ENCODE measurements at places on chromosomes 13 and 19.
A peak's percentile ranks its signal among the peaks of the same experiment; 100 is the strongest.

DNA sequence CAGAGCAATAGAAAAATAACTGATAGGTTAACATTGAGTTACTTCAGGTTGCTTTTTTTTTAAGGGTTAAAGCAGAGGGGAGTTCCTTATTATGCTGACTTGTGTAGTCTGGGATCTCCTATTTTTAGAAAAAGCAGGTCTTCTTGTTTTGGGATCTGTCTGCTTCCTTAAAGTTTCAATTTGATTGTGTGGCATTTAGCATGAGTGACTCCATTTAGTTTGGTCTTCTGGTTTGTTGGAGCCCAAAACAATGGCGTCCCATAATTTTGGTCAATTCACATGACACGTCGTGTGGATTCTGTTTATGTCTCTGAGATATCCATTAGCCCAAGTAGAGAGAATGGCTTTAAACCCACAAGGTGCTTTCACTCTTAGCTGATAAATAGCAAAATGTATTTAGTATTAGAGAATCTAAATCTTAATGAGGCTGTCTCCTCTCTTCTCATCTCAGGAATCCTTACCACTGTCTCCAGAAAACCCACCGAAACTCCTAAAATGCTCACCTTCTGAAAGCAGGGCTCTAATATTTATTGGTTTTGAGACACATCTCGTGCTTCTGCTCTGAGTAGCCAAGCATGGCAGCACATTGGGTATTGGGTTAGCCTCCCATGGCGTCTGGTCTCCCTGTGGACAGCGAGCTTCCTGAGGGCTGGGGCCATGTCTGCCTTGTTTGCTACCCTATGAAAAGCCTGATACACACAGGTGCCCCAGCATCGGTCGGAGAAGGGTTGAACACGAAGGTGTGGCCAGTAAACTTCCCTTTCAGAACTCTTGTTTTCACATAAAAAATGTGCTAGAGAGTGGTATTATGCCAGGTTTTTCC is 67.2 kb upstream of the GPR183 start:
- DNase-seq, result no peak

DNA sequence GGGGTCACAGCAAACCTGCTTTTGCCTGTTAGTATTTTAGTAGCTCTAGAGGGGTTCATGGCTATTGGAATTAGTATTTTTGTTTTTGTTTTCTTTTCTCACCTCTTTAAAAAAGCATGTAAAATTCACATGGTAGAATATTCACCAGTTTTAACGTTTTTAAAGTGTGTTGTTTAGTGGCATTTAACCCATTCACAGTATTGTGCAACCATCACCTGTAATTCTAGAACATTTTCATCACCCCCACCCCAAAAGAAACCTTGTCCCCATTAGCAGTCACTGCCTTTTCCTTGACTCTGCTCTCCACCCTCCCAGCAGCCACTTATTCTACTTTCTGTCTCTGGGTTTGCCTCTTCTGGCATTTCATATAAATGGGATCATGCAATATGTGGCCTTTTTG is 39.8 kb downstream of the GATAD2A start:
- no peak for DNase-seq

DNA sequence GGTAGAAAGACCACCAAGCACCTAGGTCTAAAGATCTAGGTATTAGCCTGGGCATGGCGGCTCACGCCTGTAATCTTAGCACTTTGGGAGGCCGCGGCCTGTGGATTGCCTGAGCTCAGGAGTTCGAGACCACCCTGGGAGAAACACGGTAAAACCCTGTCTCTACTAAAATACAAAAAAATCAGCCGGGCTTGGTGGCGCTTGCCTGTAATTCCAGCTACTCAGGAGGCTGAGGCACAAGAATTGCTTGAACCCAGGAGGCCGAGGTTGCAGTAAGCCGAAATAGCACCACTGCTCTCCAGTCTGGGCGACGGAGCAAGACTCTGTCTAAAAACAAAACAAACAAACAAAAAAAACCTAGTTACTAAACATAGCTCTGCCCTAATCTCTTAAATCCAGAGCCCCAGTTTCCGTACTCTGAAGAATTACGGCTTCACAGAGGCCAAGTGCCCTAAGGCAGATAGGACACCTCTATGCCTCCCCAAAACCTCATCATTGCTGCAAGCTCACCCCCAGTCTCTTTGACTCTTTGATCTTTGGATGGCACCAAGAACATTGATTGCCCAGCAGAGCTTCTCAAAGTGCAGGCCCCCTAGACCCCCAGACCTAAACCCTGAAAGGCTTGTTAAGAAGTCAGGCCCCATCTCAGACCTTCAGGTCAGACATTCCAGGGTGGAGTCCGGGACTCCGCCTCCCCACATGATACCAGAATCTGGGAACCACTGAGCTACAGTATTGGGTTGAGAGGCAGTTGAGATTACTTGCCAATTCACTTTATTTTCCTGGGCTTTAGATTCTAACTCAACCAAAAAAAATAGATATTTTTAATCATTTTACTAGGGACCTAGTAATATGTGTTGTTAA is 2.8 kb downstream of the COL4A2 start:
- DNase-seq, result no peak

DNA sequence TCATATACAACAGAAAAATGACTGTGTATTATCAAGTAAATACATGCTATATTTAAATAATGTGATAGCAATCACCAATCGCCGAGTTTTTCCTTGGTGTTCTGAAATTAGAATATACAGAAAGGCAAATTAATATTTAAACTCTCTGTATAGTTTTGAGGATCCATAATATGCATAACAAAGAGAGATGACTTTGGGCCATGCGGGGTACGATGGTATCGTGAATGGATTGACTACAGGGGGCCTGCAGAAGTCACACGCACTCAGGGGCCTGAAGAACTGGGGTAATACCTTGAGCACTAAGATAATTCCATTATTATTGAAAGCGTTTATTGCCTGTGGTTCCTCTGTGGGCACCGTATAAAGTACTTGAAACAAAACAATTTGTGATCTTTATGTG is 314.0 kb downstream of the TEX29 start:
- DNase-seq, result no peak

GRCh38 chr19:41811036-41811435 is 14.6 kb downstream of the CEACAM3 start:
- no peak for DNase-seq

- no peak for DNase-seq
Measured at GRCh38 chr13:50589139-50589538, 254.4 kb downstream of the DLEU7 start.

GRCh38 chr19:18494267-18494607 is 27.6 kb downstream of the ELL start:
- DNase-seq, result no peak

DNA sequence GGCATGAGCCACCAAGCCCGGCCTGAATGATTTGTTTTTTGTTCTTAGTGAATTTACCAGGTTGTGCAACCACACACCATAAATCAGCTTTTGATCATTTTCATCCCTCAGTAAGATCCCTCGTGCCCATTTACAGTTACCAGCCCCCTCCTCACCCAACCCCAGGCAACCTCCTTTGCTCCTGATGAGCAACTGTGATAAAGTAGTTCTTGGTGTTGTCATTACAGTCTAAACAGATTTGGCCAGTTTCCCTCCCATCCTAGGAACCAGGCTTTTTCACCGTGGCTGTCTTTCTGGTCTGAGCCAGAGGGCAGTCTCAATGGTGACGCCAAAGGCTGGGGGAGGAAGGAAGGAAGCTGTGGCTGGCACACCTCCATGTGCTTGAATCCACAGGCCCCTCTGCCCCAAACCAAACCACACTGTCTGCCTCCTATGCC is 61.2 kb upstream of the WDFY2 start:
- peak; percentile 66 for DNase-seq

DNA sequence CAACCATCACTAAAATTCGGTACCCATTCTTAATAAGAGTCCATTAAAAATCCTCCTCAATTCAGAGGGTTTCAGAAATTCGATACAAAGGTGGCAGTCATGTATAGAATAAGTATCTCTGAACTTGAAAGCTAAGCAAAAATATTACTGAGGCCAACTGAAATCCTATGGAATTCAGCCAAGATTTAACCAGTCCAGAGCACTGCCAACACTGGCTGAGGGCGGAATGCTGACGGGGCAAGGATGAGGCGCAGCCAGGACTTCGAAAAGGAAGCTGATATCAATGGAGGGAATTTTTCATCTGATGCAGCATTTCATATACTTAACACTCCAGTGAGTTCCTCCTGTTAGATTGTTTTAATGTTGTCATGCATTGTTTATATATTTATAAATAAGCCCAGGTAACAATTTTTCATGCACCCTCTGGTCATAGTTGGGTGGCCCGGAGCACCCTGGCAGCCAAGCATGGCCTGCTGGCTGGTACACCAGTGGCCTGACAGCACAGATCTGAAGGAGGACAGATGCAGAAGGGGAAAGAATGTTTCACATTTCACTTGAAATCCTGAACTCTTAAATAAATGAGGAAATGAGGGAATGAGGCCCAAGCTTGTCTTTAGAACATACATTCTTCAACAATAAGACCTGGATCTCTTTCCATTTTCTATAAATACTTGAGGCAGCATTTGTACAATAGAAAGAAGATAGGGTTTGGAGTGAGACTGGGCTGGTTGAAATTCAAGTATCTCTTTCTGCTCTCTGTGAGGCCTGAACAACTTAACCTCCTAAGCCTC is 41.5 kb downstream of the WDFY2 start:
- DNase-seq, result no peak

GRCh38 chr13:37273836-37274235 is 168.4 kb upstream of the CSNK1A1L start:
- DNase-seq, result no peak

DNA sequence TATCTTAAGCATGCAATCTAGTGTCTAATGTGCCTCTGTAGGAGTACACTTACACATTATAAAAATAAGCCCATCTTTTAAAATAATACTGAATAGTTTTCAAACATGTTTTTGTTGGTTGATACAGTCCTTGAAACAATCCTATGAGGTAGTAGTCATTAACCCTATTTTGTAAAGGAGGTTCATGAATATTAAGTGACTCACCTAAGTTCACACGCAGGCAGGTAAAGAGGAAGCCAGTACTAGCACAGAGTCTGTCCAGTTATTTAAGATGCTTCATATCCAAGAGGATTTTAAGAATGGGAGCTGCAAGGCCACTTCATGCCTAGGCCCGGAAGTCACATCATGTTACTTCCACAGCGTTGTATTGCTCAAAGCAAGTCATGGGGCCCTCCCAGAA is 121.0 kb upstream of the MAB21L1 start:
- DNase-seq, result no peak

GRCh38 chr19:11861301-11861700 is 12.8 kb downstream of the ZNF439 start:
- DNase-seq, result no peak

DNA sequence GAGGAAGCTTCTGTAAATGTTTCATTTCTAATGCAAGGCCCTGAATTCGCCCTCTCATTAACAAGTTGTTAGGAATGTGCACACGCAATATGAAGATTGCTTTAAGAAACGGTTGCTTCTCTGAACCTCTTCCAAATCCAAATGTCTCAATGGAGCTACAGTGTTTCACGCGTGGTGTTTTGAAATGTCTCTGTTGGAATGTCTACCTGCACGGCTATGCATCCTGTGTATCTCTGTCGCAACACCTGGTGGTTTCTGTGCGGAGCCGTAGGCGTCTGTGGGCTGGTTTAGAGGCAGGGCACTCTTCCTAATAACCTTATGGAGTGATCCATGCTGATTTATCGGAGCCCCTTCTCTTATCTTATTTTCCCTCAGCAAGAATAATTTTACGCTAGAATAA is 1584.2 kb upstream of the SLC10A2 start:
- no peak for DNase-seq

DNA sequence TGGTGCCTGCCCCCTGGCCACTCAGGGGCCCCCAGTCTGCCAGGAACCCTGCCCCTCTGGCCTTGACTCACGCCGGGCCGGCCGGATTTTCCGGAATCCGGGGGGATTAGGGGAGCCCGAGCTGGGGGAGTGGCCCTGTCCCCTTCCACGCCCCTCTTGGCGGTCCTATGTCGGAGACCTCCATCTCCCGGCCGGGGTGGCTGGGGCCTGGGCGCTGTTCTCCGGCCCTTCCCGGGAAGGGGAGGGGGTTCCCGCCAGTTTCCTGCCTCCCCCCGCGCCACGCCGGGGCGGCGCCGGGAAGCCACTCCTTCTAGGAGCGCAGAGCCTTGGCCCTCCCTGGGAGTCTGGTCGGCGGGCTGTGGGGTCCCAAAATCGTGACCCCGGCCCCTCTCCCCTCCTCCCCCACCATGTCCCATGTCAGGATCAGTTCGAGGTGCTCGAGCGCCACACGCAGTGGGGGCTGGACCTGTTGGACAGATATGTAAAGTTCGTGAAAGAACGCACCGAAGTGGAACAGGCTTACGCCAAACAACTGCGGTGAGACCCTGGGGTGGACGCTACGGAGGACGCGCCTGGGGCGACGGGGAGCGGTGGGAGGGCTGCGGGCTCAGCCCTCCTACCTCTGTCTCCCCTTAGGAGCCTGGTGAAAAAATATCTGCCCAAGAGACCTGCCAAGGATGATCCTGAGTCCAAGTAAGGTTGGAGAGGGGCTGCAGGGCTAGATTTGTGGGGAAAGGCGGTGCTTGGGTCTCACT is 1.3 kb downstream of the TRIP10 start:
- peak; percentile 70 for DNase-seq

DNA sequence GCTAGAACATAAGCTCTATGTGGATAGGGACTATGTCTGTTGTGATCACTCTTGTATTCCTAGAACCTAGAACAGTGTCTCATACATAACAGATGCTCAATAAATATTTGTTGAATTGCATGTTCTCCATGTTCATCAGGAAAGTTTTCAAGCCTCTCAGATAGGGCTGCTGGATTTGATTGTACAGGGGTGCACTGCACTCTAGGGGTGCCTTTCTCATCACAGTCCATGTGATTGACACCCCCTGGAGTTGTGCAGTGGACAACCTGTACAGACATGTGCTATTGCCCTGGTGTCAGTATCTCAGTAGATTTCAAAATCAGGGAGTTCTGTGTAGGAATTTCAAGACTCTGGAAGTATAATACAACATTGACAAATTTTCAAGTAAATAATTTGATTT is 58.9 kb downstream of the MBNL2 start:
- no peak for DNase-seq

GRCh38 chr19:19540715-19541515 is 2.9 kb downstream of the CILP2 start:
- peak; percentile 90 for DNase-seq

DNA sequence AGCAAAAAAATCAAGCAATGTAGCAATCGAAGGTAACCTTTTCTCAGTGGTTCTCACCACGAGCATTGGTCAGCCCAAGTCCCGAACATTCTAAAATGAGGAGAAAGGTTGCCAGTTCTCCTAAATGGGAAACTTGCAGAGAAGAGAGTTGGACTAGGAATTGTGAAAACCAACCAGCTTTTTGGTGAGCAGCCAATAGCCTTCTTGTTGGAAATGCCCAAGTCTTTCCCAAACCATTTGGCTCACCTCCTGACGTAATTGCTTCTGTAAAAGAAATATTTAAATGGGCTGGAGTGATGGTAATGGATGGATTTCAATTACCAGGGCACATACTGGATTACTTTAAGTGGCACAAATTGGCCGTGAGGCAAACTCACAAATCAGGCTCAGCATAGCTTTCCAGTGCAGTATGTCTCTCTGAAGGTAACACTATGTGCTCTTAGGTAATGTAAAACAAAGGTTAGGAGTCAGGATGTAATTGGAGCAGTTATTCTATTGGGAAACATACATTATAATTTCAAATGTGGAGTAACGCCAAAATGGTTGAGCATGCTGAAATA is 423.2 kb downstream of the KLF5 start:
- DNase-seq, result no peak

- DNase-seq, result no peak
Measured at GRCh38 chr13:33692531-33692930, 125.4 kb upstream of the RFC3 start.

GRCh38 chr13:69866555-69866954 is 241.1 kb upstream of the ATXN8OS start:
- no peak for DNase-seq
